ENCODE measurements at places on chromosomes 5 and 9.

GRCh38 chr9:2686911-2687310 lies 30.4 kb upstream of the KCNV2 start:
- no peaks in the 10 kb centered on the region for H3K27me3 ChIP-seq
- no peak overlapping the region for H3K27ac ChIP-seq
- no peaks in the 10 kb centered on the region for H3K4me1 ChIP-seq
- no peak for DNase-seq
- H3K4me3 ChIP-seq, result no peak overlapping the region

DNA sequence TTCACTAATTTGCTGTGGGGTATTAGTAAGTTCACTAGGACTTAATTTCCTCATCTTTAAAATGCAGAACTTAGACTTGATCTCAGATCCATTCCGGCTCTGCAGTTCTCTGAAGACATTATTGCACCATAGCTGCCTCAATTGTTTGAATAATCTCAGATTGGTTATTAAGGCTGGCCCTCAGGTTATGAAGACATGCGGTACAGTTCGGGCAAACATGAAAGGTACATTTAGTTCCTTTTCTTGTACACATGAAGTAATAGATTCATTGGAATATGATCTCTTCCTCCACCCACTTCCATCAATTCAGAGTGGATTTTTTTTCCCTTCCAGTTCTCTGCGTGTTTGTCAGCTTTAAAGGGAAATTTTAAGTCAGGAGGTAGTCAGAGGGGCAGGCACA lies 28.0 kb downstream of the ATP6V0E1 start:
- no peak for DNase-seq
- H3K27me3 ChIP-seq, result no peaks in the 10 kb centered on the region
- no peaks in the 10 kb centered on the region for H3K4me1 ChIP-seq
- H3K4me3 ChIP-seq, result no peak overlapping the region
- H3K27ac ChIP-seq, result no peak overlapping the region

GRCh38 chr5:142495531-142495930 lies 170.7 kb upstream of the SPRY4 start:
- H3K27ac ChIP-seq, result no peak overlapping the region
- no peak overlapping the region for H3K4me3 ChIP-seq
- H3K27me3 ChIP-seq, result no peaks in the 10 kb centered on the region
- no peaks in the 10 kb centered on the region for H3K36me3 ChIP-seq
- H3K4me1 ChIP-seq, result no peaks in the 10 kb centered on the region
- DNase-seq, result no peak

- H3K4me3 ChIP-seq, result no peak overlapping the region
- no peak overlapping the region for H3K27ac ChIP-seq
- H3K36me3 ChIP-seq, result no peaks in the 10 kb centered on the region
- no peak for DNase-seq
- no peaks in the 10 kb centered on the region for H3K27me3 ChIP-seq
Measured at GRCh38 chr9:119181561-119181960, 187.7 kb downstream of the BRINP1 start.

GRCh38 chr5:110653231-110653970 lies 73.1 kb downstream of the TMEM232 start:
- no peak overlapping the region for H3K4me3 ChIP-seq
- no peak for DNase-seq
- H3K27ac ChIP-seq, result no peak overlapping the region
- H3K4me1 ChIP-seq, result no peaks in the 10 kb centered on the region
- H3K27me3 ChIP-seq, result no peaks in the 10 kb centered on the region

All from DND-41 (cell line).